ENCODE measurements at places on chromosomes 1 and 21. TPM values are rescaled to one million over a fixed set of nuclear protein-coding genes. Genes with fewer than 3 reads are reported as not detected.

- DNase-seq, result no peak
Measured at GRCh38 chr1:29462096-29462495, 225.8 kb downstream of the PTPRU start.

GRCh38 chr1:244705261-244706234 lies 52.6 kb downstream of the DESI2 start:
- DNase-seq, result no peak

DNA sequence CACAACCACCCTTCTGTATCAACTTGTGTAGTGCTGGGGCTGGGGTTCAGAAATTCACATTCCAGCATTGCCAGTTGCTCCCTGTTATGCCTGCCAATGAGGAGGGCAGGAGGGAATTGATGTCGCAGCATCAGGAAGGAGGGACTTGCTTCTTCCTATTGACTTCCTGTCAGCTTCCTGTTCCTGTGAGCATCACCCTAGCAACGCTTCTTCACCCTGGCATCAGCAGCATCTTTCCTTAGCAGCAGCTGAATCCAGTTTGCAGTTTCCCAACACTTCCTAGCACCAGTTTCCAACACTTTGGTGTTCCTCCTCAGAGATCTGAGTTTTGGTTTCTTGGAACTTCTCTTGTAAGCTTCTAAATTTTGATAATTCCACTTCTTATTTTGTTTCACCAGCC lies 8.9 kb upstream of the TRIM62 start:
- DNase-seq, result no peak

- no peak for DNase-seq
Measured at GRCh38 chr1:65059930-65060538, 88.0 kb upstream of the AK4 start.

Gene UTS2
- not detected for total RNA-seq

DNA sequence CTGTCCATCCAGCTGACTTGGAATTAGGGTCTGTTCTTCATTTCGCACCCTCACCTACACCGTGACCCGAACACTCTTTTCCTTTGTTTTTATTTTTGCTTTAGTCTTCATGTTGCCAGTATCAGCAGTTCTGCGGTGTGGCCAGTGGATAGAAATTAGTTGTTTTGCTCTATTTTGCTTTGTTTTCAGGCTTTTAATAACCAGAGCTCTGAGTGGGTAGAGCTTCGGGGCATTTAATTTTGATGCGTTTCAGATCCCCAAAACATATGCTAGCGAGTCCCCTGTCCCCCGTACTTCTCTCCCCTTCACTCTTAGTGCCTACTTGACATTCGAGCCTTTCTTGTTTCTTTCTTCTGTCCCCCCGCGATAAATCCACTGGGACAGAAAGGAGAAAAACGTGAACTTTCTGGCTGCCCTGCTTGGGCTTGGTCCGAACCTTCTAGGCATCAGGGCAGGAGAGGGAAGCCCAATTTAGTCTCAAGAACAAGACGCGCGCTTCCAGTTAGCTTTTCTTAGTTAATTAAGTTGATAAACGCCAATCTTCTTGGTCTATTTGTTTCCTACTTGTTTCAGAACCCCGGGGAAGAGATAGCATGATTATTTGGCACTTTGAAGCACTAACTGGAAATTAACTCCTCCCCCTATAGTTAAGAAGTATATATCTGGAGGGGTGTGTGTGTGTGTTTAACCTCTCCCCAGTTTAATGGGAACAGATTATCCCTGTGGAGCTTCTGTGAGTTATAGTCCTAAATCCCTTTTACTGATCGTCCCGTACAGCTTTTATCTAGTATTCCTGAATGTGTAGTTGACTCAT lies 839 bp downstream of the SWT1 start:
- no peak for DNase-seq

Gene SLC1A7
- total RNA-seq, result not detected

GRCh38 chr21:40680311-40680710 lies 166.6 kb downstream of the DSCAM start:
- DNase-seq, result no peak

Gene ADAM30
- not detected for total RNA-seq

- DNase-seq, result no peak
Measured at GRCh38 chr21:15659753-15660422, 69.9 kb upstream of the USP25 start.

Gene PDC
- not detected for total RNA-seq

DNA sequence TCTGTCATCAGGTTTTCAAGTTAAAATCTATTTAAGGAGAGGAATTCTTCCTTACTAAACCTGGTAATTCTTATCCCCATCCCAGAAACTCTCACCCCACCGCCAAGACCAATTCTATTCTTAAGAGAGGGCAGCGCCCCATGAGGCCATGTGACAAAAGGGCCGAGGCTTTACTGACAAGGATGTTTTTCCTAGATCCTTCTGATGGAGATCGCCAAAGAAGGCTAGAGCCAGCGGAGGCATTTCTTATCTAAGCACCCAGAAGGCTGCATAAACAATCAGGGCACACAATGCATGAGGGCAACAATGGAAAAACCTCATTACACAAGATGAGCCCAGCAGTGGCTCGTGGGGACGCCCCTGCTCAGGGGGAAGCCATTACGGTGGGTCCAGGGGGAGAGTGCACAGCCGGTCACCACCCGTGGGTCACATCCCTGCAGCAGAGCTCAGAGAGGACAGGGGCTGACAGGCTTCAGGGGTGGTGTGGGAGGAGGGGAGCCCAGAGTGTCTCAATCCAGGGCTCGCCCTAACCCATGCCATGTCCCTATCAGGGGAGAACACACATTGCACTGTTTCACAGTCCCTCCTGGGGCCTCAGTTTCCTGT lies 88.7 kb downstream of the ITPKB start:
- DNase-seq, result no peak

GRCh38 chr1:28602536-28603439 lies 10.7 kb downstream of the RAB42 start:
- peak; percentile 64 for DNase-seq

GRCh38 chr1:192157067-192157466 lies 1.2 kb upstream of the RGS18 start:
- no peak for DNase-seq

DNA sequence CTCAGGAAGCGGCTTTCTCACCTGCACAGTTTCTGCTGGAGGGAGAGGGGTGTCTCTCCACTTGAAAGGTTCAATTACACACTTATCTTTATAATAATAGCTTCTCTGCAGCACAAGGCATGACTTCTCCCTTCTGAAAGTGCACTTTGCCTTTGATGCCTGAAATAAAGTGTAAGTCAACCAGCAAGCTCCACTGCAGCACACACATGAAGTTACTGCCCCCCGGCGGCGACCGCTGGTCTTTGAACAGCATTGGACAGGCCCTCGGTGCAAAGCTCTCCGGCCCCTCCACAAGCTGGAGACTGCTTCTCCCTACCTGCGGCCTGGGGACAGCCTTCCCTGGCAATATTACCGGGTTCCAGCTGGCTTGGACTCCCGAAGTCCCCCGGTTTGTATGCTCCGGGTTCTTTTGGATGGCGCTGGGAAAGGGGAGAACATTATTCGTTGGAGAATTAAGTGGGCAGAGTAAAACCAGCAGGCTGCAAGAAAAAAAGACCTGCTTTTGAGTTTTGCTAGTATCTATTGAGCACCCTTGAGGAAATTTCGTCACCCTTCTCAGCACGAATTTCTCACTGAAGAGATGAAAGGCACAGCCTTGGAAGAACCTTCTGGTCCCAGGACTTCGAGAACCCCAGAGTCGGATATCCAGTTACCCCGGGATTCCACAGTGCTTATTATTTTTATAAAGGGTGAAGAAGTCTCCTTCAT lies 11.8 kb downstream of the RCAN1 start:
- peak; percentile 79 for DNase-seq

- DNase-seq, result no peak
Measured at GRCh38 chr1:32172621-32173245, 6.7 kb upstream of the TXLNA start.

Gene FCRL2
- total RNA-seq, result not detected

- DNase-seq, result peak; percentile 74
Measured at GRCh38 chr1:213987422-213987926, 299 bp upstream of the PROX1 start.

Gene ZNF691
- total RNA-seq, result 19.1 TPM

DNA sequence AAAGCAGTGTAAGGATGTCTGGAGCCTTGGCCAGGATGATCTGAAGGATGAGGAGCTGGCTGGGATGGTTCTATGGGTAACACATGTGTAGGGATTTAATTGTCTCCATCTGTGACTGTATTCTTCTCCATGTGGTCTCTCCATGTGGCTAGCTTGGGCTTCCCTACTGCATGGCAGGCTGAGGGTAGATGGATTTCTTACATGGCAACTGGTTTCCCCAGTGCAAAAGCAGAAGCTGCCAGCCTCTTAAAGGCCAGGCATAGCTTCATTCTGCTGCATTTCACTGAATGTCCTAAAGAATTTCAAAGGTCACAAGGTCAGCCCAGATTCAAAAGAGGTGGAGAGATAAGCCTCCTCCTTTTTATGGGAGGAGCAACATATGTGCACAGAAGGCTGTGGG lies 61.7 kb downstream of the XCL2 start:
- no peak for DNase-seq

Gene GUCA2B
- total RNA-seq, result not detected

DNA sequence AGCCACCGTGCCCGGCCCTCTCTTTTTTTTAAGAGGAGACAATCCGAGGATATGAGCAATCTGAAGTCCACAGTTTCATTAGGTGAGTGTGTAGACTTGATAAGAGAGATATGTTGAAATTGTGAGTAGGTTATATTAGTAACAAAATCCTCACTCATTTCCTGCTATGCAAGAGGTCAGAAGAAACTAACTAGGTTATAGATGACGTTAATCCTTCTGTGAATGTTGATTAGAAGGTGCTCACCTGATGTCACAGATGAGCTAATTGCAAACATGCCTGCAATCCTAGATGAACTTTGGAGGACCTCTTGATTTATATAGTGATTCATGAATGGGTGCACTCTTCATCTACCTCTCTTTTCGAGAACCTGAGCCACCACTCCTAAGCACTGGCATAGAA lies 29.3 kb downstream of the NTMT2 start:
- DNase-seq, result no peak

Gene NHLH2
- 8.4 TPM for total RNA-seq

Gene FHAD1
- total RNA-seq, result 1.7 TPM

DNA sequence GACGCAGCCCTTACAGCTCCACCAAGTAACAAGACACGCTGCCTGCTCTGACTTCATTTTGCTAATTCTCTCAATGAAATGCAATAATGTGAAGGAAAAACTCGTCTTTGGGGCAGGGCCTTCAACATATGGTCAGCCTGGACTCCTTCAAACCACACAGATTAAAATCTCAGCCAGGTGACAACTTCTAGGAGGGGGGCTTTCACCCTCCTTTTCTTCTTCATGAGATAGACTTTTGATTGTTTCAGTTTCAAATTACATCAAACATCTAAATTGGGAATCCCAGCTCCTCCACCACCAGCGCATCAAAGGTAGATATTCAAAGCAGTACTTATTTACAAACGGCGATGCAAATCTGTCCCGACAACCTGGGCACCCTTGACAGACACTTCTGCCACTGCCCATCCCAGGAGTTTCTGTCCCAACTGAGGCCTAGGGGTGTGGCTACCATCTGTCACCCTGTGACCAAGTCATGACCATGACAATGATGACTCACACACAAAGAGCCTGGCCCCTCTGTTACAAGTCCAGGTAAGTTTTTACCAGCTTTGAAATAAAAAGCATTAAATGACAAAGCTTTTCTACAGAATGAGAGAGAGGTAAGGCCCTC lies 29.7 kb downstream of the SSBP3 start:
- DNase-seq, result no peak

DNA sequence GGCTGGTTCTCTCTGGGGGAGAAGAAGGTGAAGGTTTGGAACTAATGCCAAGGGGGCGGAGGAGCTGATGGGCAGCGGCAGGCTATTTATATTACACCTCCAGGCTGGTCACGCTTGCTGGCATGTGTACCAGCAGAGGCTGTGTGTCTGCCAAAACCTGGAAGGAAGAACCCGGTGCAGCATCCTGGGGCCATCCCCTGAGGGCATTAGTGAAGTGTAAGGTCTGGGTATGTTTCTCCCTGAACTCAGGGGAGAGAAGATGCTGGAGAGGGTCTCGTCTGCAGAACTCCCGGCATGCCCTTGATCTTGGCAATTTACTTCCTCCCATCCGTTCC lies 5.3 kb downstream of the DISP3 start:
- DNase-seq, result no peak

Gene KLHDC9
- 8.0 TPM for total RNA-seq

Gene NR5A2
- not detected for total RNA-seq

- DNase-seq, result no peak
Measured at GRCh38 chr1:183583466-183583865, 6.8 kb downstream of the NCF2 start.

Gene RHD
- total RNA-seq, result 0.07 TPM

Gene SLC22A15
- total RNA-seq, result 2.3 TPM

Gene AADACL4
- not detected for total RNA-seq

Gene SLC16A1
- 113 TPM for total RNA-seq

Gene NBPF4
- total RNA-seq, result not detected

GRCh38 chr21:42505090-42505726 lies 8.4 kb upstream of the SLC37A1 start:
- no peak for DNase-seq

GRCh38 chr1:29650476-29650875 lies 414.2 kb downstream of the PTPRU start:
- DNase-seq, result no peak

GRCh38 chr1:198678301-198678836 lies 39.5 kb downstream of the PTPRC start:
- DNase-seq, result no peak

DNA sequence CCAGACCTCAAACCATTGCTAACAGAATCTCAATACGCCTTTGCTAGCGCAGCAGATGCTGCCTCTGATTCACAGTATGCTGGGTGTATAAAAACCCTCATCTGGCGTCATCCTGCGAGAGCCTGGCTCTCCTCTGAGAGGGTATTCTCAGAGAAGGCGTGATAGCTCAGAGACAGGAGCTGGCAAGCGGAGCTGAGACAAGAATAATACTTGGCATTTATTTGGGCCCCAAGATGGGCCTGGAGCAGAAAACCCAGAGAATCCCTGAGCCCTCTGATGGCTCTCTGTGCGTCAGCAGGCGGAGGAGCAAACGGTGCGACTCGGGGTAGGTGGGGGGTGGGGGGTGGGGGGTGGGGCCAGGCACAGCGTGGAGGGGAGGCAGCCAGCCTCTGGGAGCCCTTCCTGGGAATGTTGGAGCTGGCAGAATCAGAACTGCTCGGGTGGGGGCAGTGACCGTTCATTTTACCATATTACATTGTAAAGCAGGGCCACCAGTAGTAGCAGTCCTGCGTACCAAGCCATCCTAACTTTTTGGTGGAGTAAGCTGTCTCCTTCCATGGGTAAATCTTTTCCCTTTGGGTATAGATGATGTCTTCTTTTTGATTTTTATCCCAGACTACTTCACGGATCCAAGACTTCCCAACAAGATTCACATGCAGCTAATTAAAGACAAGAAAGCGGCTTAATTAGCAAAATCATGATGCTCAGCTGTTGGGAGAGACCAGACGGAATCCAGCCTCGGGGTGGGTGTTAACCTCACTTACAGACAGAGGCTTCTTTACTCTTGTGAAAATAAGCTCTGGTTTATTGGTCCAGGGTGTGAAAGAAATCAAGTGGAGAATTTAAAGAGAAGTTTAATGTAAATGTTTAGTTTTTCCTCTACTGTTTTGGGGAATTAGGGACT lies 7.1 kb downstream of the RIIAD1 start:
- DNase-seq, result no peak
